CD4-positive, alpha-beta memory T cell (primary cell): ENCODE measurements at places on chromosomes 3 and 15. TPM values are rescaled to one million over a fixed set of nuclear protein-coding genes. Genes with fewer than 3 reads are reported as not detected.

CILP gene
- not detected for polyA plus RNA-seq

ILDR1 gene
- polyA plus RNA-seq: not detected

LYZL4 gene
- not detected for polyA plus RNA-seq

IGF2BP2 gene
- not detected for polyA plus RNA-seq

IQCH gene
- polyA plus RNA-seq: 1.9 TPM

SYNPR gene
- not detected for polyA plus RNA-seq

EIF5A2 gene
- 26.3 TPM for polyA plus RNA-seq

ARHGAP31 gene
- 6.2 TPM for polyA plus RNA-seq

KCNAB1 gene
- polyA plus RNA-seq: 0.40 TPM

CEP70 gene
- 7.2 TPM for polyA plus RNA-seq

- no peak overlapping the region for H3K27ac ChIP-seq
- no peaks in the 10 kb centered on the region for H3K27me3 ChIP-seq
- no peak for DNase-seq
These were observed 66.0 kb upstream of the SIAH2 start for GRCh38 chr3:150828997-150829396.

DNA sequence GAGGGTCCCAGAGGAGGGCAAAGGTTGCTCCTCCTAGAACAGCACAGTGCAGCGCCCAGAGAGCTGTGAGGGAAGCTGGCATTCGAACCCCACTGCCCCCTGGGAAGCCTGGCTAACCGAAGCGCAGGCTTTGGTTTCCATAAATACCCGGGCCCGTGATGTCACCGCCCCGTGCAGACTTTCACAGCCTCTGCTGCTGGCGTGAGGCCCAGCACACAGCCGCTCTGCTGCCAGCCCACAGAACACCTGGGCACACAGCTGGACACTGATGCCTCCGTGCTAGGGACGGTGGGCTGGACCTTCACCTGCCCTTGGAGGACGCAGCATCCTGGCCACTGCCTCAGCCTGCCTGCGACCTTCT is 1.0 kb downstream of the IQSEC1 start:
- H3K36me3 ChIP-seq: no peaks in the 10 kb centered on the region
- H3K27ac ChIP-seq: no peak overlapping the region
- peaks cover 12% of the 10 kb centered on the region for H3K27me3 ChIP-seq

DNA sequence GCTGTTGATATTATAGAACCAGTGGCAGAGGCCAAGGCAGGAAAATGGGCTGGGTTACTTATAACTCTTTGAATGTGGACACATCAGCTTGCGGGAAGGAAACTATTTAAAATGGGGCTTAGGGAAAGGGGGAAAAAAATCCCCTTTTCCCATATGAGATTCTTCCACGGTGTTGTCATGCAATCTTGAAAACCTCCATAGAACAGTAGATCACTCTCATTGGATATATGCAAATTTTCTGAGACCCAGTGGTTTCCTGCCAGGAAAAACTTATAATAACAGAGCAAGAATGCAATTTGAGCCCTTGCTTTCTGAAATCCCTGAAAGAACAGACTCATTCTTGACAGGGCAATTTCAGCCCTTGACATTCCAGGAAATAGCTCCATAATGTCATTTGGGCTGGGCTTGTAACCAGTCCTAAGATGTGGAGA is 31.1 kb downstream of the TMEM212 start:
- H3K4me3 ChIP-seq: no peak overlapping the region
- no peak for DNase-seq
- no peaks in the 10 kb centered on the region for H3K27me3 ChIP-seq
- no peaks in the 10 kb centered on the region for H3K36me3 ChIP-seq
- no peak overlapping the region for H3K27ac ChIP-seq

- H3K36me3 ChIP-seq: no peaks in the 10 kb centered on the region
- no peak overlapping the region for H3K4me3 ChIP-seq
- H3K27ac ChIP-seq: no peak overlapping the region
- H3K27me3 ChIP-seq: no peaks in the 10 kb centered on the region
These were observed 213.7 kb downstream of the ALCAM start for GRCh38 chr3:105580296-105580965.

GRCh38 chr3:196774848-196775422 is 35.3 kb downstream of the PAK2 start:
- H3K4me1 ChIP-seq: peaks cover 69% of the 10 kb centered on the region
- no peaks in the 10 kb centered on the region for H3K27me3 ChIP-seq
- no peaks in the 10 kb centered on the region for H3K36me3 ChIP-seq
- no peak for DNase-seq

DNA sequence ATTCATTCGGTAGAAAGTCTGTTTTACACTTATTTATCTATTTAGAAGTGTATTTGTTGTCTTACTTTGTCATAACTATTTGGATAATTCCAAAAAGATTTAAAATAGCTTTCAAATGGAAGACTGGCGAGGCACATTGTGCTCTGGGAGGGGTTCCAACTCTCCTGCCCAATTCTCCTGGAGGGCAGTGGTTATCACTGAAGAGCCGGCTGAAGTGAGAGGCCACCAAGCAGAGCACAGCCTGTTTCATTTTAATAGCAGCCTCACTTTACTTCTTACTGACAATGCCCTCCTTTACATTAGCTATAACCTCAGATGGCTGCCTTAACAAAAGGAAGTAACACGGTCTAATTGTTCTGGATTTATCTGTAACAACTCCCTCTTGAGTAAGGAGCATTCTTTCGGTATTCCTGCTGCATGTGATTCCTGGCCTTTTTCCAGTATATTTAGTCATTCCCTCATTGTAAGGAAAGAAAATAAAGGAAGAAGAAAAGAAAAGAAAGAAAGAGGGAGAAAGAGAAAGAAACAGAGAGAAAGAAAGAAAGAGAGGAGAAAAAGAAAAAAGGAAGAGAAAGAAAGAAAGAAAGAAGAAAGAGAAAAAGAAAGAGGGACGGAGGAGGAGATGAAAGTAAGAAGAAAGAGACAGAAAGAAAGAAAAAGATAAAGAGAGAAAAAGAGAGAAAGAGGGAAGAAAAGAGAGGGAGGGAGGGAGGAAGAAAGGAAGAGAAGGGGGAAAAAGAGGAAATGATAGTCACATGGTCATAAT is 339.8 kb upstream of the WNT5A start:
- no peaks in the 10 kb centered on the region for H3K36me3 ChIP-seq
- H3K4me1 ChIP-seq: no peaks in the 10 kb centered on the region
- DNase-seq: no peak
- no peak overlapping the region for H3K27ac ChIP-seq
- H3K4me3 ChIP-seq: no peak overlapping the region

DNA sequence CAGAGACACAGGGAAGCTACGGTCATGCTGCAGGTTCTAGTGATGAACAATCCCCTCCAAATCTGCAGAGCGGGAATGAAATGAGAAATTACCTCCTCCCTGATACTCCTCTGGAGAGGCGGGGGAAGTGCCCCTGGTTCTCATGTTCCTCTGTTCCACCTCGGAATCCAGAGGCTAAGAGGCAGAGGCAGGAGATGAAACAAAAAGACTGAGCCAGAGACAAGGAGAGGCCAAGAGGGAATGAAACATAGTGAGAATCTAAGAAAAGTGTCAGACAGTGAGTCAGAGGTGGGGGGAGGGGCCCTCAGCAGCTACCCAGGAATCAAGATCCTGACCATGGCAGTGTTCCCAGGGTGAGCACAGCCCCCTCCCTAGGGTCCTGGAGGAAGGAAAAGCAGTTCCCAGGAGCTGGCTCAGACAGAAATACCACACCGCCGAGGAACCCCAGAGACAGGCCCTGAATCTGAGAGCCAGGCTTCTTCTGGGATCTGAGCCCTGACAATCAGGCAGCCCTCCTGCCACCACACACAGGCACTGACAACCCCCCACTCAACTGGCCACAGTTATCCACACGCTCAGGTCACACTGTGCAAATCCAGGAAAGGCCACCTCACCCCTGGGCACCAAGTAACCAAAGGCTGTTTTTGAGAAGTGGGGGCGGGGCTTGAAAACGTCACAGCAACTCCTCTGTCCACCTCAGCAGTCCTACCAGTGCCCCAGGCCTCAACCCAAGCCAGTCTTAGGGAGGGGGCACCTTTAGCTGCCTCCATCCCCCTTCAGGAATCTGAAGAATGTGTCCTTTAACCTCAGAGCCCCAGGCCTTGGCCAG is 2.4 kb downstream of the CSRNP1 start:
- H3K27ac ChIP-seq: peak overlapping the region; percentile 94
- peaks cover 5% of the 10 kb centered on the region for H3K36me3 ChIP-seq
- H3K4me3 ChIP-seq: peak overlapping the region; percentile 82
- no peaks in the 10 kb centered on the region for H3K27me3 ChIP-seq
- DNase-seq: peak; percentile 78

DNA sequence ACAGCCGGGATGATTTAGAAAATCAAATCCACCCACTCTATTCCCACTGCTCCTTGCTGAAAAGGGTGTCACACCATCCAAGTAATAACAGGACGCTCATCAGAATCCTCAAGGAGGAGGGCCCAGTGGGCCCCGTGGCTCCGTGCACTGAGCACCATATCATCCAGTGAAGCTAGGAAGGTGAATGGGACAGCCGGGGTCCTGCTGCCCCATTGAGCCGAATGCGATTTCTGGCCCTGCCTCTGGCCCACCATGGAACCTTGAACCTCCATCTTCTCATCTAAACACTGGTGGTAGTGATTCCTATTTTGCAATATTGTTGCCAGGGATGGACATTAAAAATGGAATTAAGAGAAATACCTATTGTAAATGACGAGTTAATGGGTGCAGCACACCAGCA is 99.1 kb upstream of the SLC6A11 start:
- no peak overlapping the region for H3K4me3 ChIP-seq
- H3K36me3 ChIP-seq: no peaks in the 10 kb centered on the region
- no peak overlapping the region for H3K27ac ChIP-seq
- no peaks in the 10 kb centered on the region for H3K27me3 ChIP-seq
- no peaks in the 10 kb centered on the region for H3K4me1 ChIP-seq
- DNase-seq: no peak

DNA sequence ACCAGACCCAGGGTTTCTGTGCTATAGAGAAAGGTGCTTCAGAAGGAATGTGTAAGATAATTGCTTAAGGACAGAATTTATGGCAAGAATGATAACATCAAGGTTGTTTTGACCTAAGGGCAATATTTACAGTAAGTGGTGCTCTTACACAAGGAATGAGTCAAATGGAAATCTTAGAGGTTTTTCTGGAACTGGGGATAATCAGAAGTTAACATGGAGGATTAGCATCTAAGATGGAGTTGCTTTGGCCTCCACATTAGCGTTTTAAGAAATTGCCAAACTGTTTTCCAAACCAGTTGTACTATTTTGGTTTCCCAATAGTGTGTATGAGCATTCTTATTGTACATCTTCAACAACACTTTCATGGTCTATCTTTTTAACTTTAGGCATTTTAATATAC is 3.1 kb downstream of the WDR93 start:
- H3K4me1 ChIP-seq: peaks cover 8% of the 10 kb centered on the region
- no peak overlapping the region for H3K27ac ChIP-seq
- H3K27me3 ChIP-seq: no peaks in the 10 kb centered on the region
- no peak for DNase-seq

- no peak overlapping the region for H3K4me3 ChIP-seq
- no peaks in the 10 kb centered on the region for H3K27me3 ChIP-seq
- H3K4me1 ChIP-seq: peaks cover 9% of the 10 kb centered on the region
- no peaks in the 10 kb centered on the region for H3K36me3 ChIP-seq
These were observed 98.0 kb upstream of the SLC6A6 start for GRCh38 chr3:14304101-14305045.

DNA sequence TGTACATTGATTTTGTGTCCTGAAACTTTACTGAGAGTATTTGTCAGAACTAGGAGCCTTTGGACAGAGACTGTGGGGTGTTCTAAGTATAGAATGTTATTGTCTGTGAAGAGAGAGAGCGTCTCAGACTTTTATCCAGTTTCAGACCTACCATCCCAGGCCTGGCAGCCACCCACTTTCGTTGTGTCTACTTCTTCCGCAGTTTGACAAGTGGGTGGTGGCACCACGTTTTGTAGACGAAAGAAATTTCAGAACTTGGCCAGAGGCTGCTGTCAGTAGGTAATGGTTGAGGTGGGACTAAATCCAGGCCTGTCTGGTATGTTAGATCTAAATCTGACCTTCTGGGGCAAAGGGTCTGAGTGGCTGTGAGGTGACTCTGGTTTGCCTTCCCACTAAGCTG is 13.4 kb upstream of the TRAK1 start:
- no peaks in the 10 kb centered on the region for H3K36me3 ChIP-seq
- H3K4me1 ChIP-seq: peaks cover 31% of the 10 kb centered on the region
- no peaks in the 10 kb centered on the region for H3K27me3 ChIP-seq
- H3K4me3 ChIP-seq: no peak overlapping the region

- H3K36me3 ChIP-seq: no peaks in the 10 kb centered on the region
- H3K27me3 ChIP-seq: no peaks in the 10 kb centered on the region
- H3K4me3 ChIP-seq: no peak overlapping the region
- no peak overlapping the region for H3K27ac ChIP-seq
- DNase-seq: no peak
- H3K4me1 ChIP-seq: peaks cover 14% of the 10 kb centered on the region
These were observed 42.4 kb upstream of the RHO start for GRCh38 chr3:129485721-129486663.

GRCh38 chr15:45551676-45552075 is 29.1 kb upstream of the SLC30A4 start:
- no peaks in the 10 kb centered on the region for H3K36me3 ChIP-seq
- H3K27ac ChIP-seq: no peak overlapping the region
- no peak overlapping the region for H3K4me3 ChIP-seq

- H3K4me1 ChIP-seq: peaks cover 7% of the 10 kb centered on the region
- no peak for DNase-seq
- no peaks in the 10 kb centered on the region for H3K27me3 ChIP-seq
- H3K4me3 ChIP-seq: no peak overlapping the region
These were observed 12.3 kb upstream of the MFSD1 start for GRCh38 chr3:158789592-158789991.

- H3K4me3 ChIP-seq: no peak overlapping the region
- no peaks in the 10 kb centered on the region for H3K27me3 ChIP-seq
- peak; percentile 32 for DNase-seq
- H3K4me1 ChIP-seq: no peaks in the 10 kb centered on the region
These were observed 47.7 kb upstream of the GYG1 start for GRCh38 chr3:148943506-148944205.

DNA sequence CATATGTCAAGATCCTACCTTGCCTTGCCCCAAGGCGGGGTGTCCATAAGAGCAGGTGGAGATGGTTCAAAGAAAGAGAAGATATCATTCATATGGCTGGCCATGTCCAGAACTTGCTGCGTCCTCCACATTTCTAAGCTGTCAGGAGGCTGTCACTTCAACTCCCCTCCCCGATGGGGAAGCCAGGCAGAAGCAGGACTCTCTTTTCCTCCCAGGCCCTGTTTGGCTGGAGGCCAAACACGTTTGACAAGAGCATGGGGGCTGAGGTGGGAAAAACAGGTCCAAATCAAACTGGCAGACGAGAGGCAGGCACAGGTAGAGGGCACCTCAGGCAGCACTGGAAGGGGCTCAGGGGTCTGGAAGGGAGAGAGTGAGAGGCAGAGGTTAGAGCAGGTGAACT is 37.7 kb downstream of the MESD start:
- no peak overlapping the region for H3K4me3 ChIP-seq
- no peak for DNase-seq
- H3K27ac ChIP-seq: no peak overlapping the region
- H3K36me3 ChIP-seq: peaks cover 14% of the 10 kb centered on the region
- no peaks in the 10 kb centered on the region for H3K27me3 ChIP-seq
- no peaks in the 10 kb centered on the region for H3K4me1 ChIP-seq
